ENCODE measurements at places on chromosomes 5 and 9. TPM values are rescaled to one million over a fixed set of nuclear protein-coding genes. Genes with fewer than 3 reads are reported as not detected.

GRCh38 chr9:36572515-36573418 lies at the start of gene MELK:
Gene MELK, plus strand, starts transcription at chr9:36572895. Its CDS starts 8,787 bp downstream, at chr9:36581682.
- DNase-seq = peak; percentile 95

Gene TRIM36
- 17.3 TPM for total RNA-seq

- peak; percentile 70 for DNase-seq
Observed at GRCh38 chr5:912280-913091, 19.8 kb downstream of the TRIP13 start.

DNA sequence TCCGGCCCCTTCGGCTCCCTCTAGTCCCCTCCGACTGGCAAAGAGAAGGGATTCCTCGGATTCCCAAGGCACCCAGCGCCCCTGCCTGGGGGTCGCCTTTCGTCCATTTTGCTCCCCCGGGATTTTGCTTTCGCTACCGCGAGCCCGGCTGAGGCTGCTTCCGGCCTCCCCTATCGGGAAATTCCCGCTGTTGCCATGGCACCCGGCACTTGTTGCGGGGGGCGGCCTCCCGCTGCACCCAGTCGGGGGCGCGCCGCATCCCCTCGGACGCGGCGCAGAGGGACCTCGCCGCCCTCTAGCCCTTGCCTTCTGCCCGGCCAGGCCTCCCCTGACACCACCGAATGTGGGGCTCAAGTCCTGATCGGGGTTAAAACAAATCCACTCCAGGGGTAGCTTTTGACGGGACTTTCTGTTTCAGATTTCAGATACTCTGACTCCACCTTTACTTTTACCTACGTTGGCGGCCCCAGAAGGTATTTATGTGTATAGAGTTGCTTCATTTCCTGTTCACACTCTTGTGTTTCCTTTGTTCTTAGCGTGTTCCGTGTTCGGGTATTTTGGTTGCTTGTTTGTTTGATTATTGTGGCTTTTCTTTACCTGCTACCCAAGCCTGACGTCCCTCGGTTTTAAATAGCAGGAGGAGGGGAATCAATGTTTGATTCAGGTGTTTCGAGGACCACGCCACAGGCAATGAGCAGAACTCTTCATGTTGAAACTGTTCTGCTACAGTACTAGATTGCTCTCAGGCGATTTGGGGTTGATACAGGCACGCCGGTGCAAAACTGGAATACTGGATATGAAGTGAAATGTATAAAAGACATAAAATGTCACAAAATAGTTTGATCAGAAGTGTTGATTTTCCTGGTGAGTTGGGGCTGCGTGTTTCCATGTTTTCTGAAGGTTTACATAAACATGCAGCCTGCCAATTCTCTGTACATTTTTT lies 1.5 kb downstream of the PARP8 start:
- DNase-seq = peak; percentile 86

Gene ANKRD34B
- total RNA-seq = 0.20 TPM

DNA sequence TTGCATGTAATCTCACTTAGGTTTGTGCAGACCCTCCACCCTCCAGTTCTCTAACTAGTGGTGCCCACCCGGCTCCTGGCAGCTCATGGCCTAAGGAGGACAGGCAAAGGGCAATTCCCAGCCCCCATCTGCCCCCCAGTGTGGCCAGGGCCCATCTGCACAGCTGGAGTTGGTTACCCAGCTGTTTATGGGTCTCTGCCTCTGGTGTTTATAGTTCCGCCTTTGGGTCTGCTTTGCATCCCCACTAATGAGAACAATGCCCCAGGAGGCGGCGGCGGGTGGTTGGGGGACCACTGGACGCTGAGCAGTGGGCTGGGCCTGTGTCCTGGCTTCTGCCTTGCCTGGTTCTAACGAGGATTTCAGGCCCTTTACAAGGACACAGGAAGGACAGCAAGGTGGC lies 62.4 kb downstream of the NDST1 start:
- DNase-seq = peak; percentile 32

DNA sequence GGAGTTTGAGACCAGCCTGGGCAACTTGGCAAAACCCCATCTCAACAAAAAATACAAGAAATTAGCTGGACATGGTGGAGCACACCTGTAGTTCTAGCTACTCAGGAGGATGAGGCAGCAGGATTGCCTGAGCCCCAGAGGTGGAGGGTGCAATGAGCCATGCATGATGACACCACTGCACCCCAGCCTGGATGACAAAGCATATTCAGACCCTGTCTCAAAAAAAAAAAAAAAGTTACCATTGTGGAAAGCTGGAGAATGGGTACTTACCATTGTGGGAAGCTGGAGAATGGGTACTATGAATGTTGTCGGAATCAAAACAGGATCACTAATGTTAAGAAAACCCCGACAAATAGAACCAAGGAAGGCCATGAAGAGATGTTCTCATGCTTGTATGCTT lies 25.7 kb downstream of the HINT1 start:
- DNase-seq = no peak

- no peak for DNase-seq
Observed at GRCh38 chr9:72772661-72773060, 180.2 kb downstream of the ALDH1A1 start.

GRCh38 chr5:157100140-157100679 lies 8.6 kb downstream of the HAVCR2 start:
- no peak for DNase-seq

DNA sequence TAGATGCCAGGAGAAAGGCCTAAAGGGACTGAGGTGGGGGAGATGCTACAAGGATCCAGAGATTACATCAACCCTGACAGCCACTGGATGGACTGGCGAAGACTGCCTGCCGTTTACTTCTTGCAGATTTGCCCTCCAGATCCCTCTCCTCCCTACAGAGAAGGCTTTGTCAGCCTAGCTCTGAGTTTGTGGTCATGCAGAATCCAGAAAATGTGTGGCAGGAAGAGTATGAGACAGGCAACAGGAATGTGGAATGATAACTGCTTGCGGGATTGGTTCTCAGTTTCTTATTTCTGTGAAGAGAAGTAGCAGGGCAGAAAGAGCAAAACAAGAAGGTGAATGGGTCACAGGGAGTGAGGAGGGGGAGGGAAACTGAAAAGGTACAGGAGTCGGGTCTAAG lies 129.6 kb downstream of the TLE1 start:
- DNase-seq = no peak

Gene FAT2
- total RNA-seq = not detected

GRCh38 chr9:4148231-4148561 lies 151.7 kb downstream of the GLIS3 start:
- DNase-seq = no peak

Gene NCS1
- 47.0 TPM for total RNA-seq

DNA sequence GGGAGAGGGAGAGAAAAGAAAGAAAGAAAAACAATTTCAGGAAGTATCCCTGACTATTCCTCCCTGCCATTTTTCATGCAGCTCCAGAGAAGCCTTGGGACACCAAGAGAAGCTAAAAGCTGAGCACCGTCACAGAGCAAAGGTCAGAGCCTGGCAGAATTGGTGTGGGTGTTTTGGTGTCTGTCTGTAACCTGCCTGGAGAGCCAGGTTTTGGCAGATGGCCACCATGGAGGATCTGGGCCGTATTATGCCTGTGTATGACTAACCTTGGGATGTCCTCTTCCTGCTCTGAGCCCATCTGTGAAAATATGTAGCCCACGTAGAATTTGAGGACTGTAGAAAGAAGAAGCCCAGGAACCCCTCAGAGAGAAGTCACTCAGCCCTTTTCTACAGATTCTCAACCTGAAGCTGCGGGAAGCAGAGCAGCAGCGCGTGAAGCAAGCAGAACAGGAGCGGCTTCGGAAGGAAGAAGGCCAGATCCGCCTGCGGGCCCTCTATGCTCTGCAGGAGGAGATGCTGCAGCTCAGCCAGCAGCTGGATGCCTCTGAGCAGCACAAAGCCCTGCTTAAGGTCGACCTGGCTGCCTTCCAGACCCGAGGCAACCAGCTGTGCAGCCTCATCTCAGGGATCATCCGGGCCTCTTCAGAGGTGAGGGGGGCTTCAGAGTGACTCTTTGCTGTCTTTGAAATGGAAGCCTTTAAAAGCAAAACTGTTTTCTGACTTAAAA lies 18.8 kb downstream of the GLE1 start:
- peak; percentile 57 for DNase-seq

GRCh38 chr5:59259237-59259636 lies 634.3 kb downstream of the PDE4D start:
- no peak for DNase-seq

All from endodermal cell (in vitro differentiated cells).